ENCODE measurements at places on chromosomes 5 and 9.

DNA sequence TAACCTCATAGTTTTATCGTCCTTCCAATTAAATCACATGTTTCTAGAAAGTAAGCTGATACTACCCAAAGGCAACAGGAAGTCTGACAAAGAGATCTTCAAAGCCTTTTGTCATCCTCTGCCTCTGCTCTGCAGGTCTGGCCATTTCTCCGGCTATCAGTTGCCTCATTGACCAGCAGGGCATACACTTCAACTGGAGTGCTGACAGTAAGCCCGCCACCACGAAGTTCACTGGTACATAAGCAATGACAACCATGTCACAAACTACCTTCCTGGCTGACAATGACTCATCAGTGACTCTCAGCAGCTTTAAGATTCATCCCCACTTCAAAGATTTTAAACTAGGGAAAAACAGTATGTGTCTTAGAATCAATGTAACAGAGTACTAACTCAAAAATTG, 20.6 kb downstream of the SPTLC1 start:
- peak; percentile 33 for DNase-seq

DNA sequence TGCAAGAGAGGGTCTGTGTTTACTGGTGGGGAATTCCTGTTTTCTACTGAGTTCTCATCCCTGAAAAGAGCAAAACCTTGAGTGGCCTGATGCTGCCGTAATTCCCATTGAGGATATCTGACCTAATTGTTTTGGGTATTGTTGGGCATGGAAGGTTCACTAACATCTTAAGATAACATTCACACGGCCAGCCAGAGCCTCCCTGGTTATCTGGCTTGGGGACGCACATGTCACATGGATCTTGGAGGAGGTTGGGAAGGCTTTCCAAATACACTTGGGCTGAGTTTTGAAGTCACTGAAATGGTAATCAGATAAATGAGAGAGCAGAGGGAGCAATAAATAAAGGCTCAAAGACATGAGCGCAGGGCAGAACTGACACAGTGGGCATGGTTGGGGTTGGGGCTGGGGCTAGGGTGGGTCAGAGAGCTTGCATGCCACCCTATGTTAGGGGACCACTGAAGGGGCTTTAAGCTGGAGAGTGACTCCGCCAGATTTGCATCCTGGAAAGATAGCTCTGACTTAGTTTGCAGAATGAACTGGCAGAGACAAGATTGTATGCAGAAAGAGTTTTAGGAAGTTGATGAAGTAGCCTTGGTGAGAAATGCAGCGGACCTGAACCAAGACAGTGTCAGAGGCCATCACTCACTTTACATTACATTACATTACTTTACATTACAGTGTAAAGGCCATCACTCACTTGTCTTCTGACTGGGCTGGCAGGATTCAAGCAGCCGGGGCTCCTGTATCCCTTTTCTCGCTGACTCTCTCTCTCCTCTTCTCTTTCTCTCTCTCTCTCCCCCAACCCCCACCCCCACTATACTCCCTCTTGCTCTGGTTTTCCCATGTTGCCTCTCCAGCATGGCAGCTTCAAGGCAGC, 24.2 kb downstream of the SLC1A1 start:
- no peak for DNase-seq

GRCh38 chr5:151295791-151296477, 7.6 kb downstream of the SLC36A3 start:
- DNase-seq: no peak

DNA sequence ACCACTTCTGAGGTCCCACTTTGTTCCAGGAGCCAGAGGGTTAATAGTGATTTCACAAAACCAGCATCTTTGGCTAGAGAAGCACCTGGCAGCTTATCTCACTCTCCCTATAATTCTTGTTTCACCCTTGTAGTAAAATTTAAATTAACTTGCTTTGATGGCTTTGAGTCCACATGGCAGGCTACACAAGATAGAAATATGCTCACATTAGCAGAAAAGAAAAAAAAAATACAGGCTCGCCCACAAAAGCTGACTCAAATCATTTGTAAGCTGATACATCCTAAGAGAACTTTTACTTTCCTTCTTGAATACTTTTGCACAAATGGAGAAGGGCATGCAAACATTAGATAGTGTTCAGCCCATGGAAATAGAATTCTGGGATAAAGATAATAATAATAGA, 36.2 kb downstream of the TNFSF15 start:
- no peak for DNase-seq

DNA sequence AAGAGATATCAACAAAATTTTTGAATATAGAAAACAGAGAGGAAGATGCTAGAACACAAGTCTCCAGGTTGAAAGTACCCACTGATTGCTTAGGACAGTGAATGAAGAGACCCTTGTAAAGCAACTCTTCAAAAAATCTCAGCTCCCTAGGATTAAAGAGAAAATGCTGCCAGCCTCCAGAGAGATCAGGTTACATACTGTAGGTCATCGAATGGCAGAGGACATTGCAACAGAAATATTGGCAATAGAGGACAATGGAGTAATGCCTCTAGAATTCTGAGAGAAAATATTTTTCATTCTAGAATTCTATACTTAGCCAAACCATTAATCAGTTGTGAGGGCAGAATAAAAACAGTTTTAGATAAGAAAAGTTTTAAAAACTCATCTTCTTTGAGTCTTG, 43.1 kb upstream of the ELL2 start:
- DNase-seq: no peak

DNA sequence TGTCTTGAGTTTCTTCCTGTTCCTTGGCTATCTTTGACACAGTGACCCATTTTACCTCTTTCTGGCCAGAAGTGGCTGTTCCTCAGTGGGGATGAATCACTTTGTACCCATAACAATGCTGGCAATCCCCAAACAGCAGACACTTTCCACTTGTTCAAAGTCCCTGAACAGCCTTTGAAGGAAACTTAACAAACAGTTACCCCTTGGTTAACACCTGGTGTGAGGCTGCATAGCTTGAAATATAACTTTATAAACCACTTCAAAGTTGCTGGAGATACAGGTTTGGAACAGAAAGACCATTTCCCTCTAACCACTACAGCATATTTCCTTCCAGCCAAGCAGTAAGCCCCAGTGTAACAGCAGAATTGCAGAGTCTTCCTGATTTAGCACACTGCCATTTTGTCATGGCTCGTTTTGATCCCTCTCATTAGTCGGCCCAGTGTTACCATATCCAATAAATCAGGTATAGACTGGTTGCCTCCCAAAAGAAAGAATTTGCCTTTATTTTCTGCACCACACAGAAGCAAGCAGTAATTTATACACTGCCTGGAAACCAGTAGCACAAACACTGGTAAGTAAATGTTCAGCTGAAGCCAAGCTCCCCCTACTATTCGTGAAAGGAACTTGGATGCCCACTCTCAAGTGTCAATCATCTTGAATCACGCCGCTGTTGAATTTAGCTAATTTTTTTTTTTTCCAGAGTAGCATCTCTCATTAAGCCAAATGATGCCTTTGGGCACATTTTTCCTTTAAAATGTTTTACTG, 225.9 kb downstream of the PIK3R1 start:
- no peak for DNase-seq

GRCh38 chr5:94407023-94407422, 211.4 kb downstream of the KIAA0825 start:
- no peak for DNase-seq

GRCh38 chr9:28653216-28653615, 1079.9 kb upstream of the C9orf72 start:
- DNase-seq: no peak

- no peak for DNase-seq
Measured at GRCh38 chr9:76759732-76760131, 4.5 kb upstream of the PCA3 start.

DNA sequence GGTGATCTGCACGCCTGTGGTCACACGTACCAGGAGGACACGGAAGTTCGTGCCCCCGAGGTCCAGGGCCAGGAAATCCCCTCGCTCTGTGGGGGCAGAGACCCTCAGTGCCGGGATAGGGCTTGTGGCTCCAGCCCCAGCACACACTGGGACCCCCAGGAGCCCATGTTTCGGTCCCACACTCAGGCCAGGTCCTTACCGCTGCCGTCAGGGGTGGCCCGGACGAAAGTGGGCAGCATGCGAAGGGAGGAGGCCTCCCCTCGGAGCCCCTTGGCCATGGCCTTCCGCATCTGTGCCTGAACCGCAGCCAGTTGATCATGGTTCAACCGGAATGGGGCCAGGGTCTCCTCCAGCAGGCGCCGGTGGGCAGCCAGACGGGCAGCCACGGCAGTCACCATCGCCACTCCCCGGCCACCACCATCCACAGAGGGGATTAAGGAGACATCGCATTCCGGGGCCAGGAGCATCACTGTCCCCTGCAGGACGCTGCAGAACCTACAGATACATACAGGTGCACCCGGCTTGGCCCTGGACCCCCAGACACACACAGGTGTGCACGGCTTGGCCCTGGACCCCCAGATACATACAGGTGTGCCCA, 11.8 kb downstream of the HK3 start:
- DNase-seq: no peak

- DNase-seq: no peak
Measured at GRCh38 chr9:84482607-84483006, 142.0 kb upstream of the SLC28A3 start.

DNA sequence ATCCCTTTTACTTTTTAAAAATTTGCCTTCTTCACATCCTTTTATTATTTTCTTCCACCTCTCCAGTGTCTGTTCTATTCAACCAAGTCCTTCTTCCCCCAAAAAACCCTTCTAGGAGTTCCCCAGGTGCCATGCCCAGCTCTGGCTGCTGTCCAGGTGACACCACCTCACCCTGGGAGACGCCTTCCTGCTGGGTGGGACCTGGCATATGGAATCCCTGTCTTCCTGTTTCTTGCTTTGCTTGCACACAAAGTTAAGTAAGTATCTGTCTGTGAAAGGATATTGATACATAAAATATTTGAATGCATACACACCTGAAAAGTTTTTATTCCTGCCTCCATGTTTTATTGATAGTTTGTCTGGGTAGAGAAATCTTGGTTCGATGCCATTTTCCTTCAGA, 23.1 kb upstream of the MED10 start:
- DNase-seq: no peak

- DNase-seq: peak; percentile 40
Measured at GRCh38 chr9:105694848-105695581, 674 bp downstream of the TMEM38B start.

GRCh38 chr9:131727184-131727759, 12.6 kb downstream of the RAPGEF1 start:
- no peak for DNase-seq

DNA sequence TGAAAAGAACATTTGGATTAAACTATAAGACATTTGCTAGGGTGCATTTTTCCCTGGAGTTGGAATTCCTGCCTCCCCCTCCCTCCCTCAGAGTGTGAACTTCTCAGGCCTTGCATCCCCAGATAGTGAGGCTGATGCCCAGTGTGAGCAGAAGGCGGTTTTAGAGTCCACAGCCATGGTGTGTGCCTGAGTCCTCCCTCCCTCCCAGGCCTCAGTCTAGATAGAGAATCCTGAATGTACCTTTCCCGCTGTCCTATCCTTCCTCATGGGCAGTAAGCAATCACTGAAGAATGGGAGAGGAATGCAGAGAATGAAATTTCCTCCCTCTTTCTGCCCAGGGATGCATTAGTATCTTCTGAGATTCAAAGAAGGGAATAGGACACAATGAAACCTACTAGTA, 108.5 kb downstream of the RASGRF2 start:
- no peak for DNase-seq

- DNase-seq: no peak
Measured at GRCh38 chr5:62829604-62829986, 251.0 kb downstream of the LRRC70 start.

DNA sequence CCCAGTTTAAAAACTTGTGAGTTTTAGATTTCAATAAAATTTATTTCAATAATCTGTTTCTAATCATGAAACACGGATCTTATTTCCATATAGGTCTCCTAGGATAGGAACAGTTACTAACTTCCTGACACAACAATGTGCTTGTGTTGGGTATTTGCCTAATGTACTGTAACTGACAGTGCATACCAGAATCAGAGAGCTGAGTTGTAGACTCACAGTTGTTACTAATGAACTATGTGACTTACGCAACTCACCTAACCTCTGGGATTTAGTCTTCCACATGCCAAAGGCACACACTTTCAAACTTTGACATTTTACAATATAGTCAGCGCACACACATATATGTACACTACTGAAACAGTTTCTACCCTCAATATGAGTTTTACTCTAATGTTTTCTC, 77.7 kb downstream of the HOMER1 start:
- DNase-seq: no peak

DNA sequence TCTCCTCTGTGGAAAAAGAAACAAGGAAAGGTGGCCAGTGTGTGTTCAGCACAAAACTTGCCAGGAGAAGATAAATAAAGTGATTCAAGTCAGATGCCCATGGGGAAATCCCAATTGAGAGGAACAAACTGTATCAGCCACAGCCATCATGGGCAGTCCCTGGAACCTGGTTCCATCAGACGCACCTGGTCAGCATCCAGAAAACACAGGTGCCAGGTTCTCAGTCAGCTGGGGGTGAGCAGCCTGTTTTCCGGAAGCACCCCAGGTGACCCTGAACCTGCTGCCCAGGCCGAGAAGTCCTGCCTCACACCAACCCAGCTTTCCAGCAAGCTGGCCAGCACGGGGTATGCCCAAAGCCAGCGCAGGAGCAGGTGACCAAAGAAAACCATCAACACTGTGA, 30.5 kb downstream of the PTCH1 start:
- DNase-seq: no peak

DNA sequence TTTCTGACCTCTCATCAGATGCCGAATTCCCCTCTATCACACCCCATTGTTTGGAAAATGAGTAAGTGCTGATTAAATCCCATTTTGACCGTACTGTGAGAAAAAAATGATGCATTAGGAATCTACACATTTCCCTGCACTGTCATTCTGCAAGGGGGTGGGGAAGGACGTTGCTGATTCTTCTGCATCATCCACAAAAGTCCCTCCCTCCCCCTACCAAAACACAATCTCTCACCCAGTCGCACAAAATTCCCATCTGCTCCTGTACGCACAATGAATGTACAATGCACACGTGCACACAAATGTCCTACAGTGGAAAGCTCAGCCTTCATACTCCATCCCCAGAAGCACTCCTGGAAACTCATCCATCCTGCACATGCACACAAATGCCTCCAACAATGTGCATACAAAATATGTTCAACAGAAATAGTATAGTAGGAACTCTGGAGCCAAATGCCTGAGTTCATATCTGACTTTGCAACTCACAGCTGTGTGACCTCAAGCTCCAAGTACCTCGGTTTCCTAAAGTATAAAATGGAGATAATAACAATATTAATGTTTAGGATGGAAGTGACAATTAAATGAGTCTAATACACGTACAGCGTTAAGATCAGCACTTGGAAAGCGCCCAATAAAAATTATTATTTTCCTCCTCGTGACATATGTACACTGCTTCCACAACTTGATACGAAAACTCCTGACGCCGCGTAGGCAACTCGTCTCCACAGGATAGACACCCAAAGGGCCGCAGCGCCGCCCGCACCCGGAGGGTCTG, 809 bp downstream of the TNIP1 start:
- DNase-seq: no peak

- no peak for DNase-seq
Measured at GRCh38 chr5:91257301-91257700, 125.8 kb downstream of the ARRDC3 start.

GRCh38 chr5:124654418-124654817, 92.0 kb downstream of the ZNF608 start:
- DNase-seq: no peak

GRCh38 chr5:140011297-140011802, 31.7 kb downstream of the NRG2 start:
- DNase-seq: no peak
